Caco-2 (cell line): ENCODE measurements at places on chromosomes 16 and 17.
A peak's percentile ranks its signal among the peaks of the same experiment; 100 is the strongest.

DNA sequence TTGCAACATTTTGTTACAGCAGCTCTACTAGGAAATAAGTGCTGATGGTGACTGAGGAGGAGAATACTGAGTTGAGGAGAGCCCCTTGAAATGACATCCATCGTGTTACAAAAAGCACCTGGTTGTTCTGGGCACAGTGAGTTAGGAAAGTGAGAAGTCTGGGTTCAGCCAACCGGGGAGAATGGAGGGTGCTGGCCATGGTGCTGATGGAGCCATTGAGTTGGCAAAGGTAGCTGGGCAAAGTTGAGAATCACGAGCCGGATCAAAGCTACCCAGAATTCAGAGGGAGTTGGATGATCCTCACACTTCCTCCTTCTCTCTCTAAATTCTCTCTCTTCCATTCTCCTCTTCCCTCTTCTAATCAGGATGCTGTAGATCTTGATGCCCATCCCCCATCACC lies 35.0 kb upstream of the ASIC2 start:
- no peaks in the 10 kb centered on the region for H3K4me1 ChIP-seq
- no peak overlapping the region for H3K27ac ChIP-seq
- H3K4me3 ChIP-seq = no peak overlapping the region

- no peaks in the 10 kb centered on the region for H3K36me3 ChIP-seq
- no peaks in the 10 kb centered on the region for H3K27me3 ChIP-seq
- H3K4me1 ChIP-seq = no peaks in the 10 kb centered on the region
- H3K27ac ChIP-seq = no peak overlapping the region
These were observed 190.7 kb downstream of the KATNIP start for GRCh38 chr16:27740496-27741201.

- no peak overlapping the region for H3K27ac ChIP-seq
- no peaks in the 10 kb centered on the region; the same call in 1 of the 2 replicates for H3K4me1 ChIP-seq
- no peaks in the 10 kb centered on the region for H3K27me3 ChIP-seq
- no peak for DNase-seq
- no peaks in the 10 kb centered on the region for H3K36me3 ChIP-seq
- H3K4me3 ChIP-seq = no peak overlapping the region
These were observed 78.8 kb downstream of the ZFHX3 start for GRCh38 chr16:72969146-72969545.

DNA sequence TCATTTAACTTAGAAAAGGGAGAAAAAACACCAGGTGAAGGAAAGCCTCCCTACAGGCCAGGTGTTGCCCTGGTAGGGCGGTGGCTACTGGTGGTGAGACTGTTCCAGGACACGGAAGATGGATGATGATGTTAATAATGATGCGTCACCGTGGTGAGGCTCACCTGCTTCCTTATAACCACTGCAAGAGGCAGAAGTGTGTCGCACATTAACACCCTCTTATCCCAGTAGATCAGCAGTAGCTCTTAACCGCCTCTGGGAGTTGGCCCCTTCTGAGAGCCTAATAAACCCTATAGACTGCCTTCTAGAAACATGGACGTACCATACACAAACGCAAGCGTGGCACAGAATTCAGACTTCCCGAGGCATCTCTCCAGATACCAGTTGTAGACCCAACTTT lies 7.8 kb downstream of the BFAR start:
- no peaks in the 10 kb centered on the region for H3K27me3 ChIP-seq
- H3K4me1 ChIP-seq = peaks cover 15% of the 10 kb centered on the region
- H3K27ac ChIP-seq = no peak overlapping the region
- H3K36me3 ChIP-seq = no peaks in the 10 kb centered on the region; the same call in 1 of the 2 replicates

GRCh38 chr17:82301916-82302567 lies 15.4 kb downstream of the CD7 start:
- no peak overlapping the region for H3K4me3 ChIP-seq
- no peak for DNase-seq
- no peaks in the 10 kb centered on the region for H3K36me3 ChIP-seq
- no peaks in the 10 kb centered on the region for H3K27me3 ChIP-seq
- peaks cover 28% of the 10 kb centered on the region for H3K4me1 ChIP-seq
- no peak overlapping the region for H3K27ac ChIP-seq

DNA sequence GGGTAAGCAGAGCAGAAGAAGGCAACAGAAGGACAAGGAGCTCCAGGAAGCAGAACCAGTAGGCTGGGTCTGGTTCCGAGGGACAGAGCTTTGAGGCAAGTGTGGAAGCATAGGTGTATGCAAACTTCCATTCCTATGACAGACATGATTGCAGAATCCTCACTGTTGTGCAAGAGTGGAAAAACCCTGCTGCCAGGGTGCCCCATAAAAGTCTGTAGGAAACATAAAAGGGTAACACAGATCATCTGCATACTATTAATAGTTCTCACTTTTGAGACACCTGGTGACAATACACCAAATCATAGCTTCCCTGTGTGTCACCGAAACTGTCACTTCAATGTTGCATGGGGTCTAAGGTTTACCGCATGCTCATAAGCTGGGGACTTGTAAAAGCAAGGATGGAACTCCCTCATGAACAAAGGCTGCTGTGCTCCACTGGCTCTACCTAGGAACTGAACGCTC lies 39.7 kb downstream of the ARHGAP17 start:
- no peak overlapping the region for H3K4me3 ChIP-seq
- H3K4me1 ChIP-seq = peaks cover 33% of the 10 kb centered on the region
- H3K27ac ChIP-seq = peak overlapping the region; percentile 60
- H3K27me3 ChIP-seq = no peaks in the 10 kb centered on the region

DNA sequence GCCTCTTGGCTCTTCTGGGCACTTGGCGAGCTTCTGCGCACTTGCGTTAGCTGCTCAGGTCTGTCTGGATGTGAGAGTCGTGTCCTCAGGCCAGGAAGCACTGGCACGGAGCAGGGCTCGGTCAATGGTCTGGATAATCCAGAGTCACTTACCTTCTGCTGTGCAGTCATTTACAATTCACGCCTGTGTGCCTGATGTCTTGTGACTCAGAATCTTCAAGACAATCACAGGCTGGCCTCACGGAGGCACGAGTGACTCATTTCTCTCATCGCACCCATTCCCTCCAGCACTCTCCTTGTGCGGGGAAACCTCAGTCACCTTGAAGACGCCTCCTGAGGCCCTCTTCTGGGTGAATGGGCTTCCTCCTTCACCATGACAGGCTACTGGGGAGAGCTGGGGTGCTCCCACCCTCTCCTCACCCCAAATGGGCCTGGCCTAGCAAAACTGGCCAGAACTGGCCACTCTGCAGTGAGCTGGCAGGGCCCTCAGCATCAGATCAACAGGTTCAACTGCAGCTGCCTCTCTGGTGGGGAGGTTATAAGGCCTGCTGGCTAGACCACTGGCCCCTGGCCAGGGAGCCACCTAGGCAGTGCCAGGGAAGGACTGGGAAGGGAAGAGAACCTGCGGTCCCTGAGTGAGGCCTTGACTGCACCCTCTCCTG lies 1.9 kb upstream of the CAPN15 start:
- H3K27ac ChIP-seq = no peak overlapping the region
- H3K36me3 ChIP-seq = 0 out of 2 replicates have a peak, but pooled peaks cover 1% of the 10 kb centered on the region
- H3K4me1 ChIP-seq = peaks cover 9% of the 10 kb centered on the region

- H3K36me3 ChIP-seq = no peaks in the 10 kb centered on the region
- peaks cover 21% of the 10 kb centered on the region for H3K4me1 ChIP-seq
- peak overlapping the region; percentile 90 for H3K4me3 ChIP-seq
- peak; percentile 48 for DNase-seq
- no peaks in the 10 kb centered on the region for H3K27me3 ChIP-seq
These were observed 684 bp downstream of the YPEL2 start for GRCh38 chr17:59331929-59332748.

- peak overlapping the region; percentile 98 for H3K27ac ChIP-seq
- H3K36me3 ChIP-seq = no peaks in the 10 kb centered on the region; the same call in 1 of the 2 replicates
- DNase-seq = peak; percentile 68
- peak overlapping the region; percentile 98 for H3K4me3 ChIP-seq
- no peaks in the 10 kb centered on the region for H3K27me3 ChIP-seq
These were observed 615 bp upstream of the SREBF1 start for GRCh38 chr17:17837380-17837821.

DNA sequence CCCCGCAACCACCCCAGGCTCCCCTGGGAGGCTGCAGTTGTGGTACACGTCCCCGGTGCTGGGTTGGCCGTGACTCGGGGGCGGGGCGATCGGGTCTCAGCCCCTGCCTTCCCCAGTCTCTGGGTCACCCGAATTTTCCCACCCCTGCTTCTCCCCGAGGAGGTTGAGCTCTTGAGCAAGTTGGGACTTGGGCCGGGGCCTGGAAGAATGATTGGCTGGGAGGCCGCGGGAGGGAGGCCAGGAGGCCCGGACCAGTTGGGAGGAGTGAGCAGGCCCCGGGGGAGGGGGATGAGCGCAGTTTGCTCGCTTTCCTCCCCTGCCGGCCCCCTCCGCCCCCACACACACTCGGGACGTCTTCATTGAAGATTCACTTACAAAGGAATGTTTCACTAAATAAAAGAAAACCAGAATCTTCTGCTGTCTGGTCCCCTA lies 4.5 kb upstream of the HEXIM1 start:
- no peak for DNase-seq
- H3K4me3 ChIP-seq = no peak overlapping the region
- peaks cover 11% of the 10 kb centered on the region for H3K4me1 ChIP-seq
- H3K27me3 ChIP-seq = no peaks in the 10 kb centered on the region
- no peaks in the 10 kb centered on the region for H3K36me3 ChIP-seq
- no peak overlapping the region for H3K27ac ChIP-seq

- H3K4me1 ChIP-seq = peaks cover 7% of the 10 kb centered on the region
- no peaks in the 10 kb centered on the region for H3K36me3 ChIP-seq
These were observed 9.8 kb downstream of the ASPA start for GRCh38 chr17:3485481-3486068.

DNA sequence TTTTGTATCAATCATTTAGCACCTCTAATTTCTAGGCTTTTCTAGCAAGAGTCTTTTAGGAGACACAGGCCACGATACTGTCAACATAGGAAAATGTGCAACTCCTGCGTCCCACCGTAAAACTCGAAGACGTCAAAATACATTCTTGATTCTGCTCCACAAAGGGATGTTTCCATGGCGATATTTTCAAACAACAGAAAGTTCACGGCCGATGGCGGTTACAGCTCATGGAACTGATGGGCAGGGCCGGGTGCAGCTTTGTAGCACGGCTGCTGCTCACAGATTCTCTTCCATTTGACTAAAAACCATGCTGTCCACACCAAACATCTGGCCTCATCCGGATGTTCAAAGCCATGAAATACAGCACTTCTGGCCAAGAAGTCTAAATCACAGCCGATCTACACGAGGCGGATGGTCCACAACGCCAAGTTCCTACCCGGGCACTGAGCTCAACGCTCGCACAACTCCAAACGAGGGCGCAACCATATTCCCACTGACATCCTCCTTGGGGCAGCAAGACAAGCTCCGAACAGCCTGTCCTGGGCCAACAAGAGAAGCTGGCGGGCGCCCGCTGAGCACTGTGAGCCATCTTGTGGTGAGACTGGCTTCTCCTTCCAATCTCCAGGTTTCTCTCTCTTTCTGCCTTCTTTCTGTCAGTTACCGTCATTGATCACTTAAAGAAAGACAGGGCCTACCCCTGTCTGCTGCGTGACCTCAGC lies 79.8 kb downstream of the ZNF778 start:
- H3K4me3 ChIP-seq = no peak overlapping the region
- H3K27me3 ChIP-seq = no peaks in the 10 kb centered on the region
- H3K27ac ChIP-seq = peak overlapping the region; percentile 45
- H3K36me3 ChIP-seq = 0 out of 2 replicates have a peak, but pooled peaks cover 2% of the 10 kb centered on the region

GRCh38 chr17:50850640-50851039 lies 15.3 kb downstream of the WFIKKN2 start:
- H3K36me3 ChIP-seq = no peaks in the 10 kb centered on the region
- no peak overlapping the region for H3K27ac ChIP-seq
- peaks cover 21% of the 10 kb centered on the region for H3K4me1 ChIP-seq
- peak; percentile 35 for DNase-seq
- H3K4me3 ChIP-seq = no peak overlapping the region

DNA sequence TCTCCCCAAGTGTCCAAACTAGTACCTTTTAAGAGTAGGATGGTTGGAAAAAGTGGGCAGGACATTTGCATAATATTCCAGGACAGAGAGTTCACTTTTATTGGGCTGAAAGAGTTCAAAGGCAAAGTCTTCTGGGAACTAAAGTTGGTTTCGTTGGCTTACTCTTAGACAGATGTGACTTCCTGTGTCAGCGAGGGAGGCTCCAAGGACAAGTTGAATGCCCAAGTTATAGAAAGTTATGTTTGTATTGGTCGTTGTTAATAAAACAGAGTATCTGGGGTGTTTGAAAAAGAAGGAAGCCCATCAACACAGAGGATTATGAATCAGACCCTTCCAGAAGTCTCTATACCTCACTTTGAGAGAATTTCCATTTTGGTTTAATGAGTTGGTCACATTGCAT lies 117.3 kb upstream of the TBX2 start:
- H3K27ac ChIP-seq = no peak overlapping the region
- H3K27me3 ChIP-seq = no peaks in the 10 kb centered on the region
- no peak for DNase-seq
- no peaks in the 10 kb centered on the region for H3K36me3 ChIP-seq

- peak; percentile 92 for DNase-seq
- H3K4me3 ChIP-seq = peak overlapping the region; percentile 57
- H3K27me3 ChIP-seq = peaks cover 30% of the 10 kb centered on the region
- H3K27ac ChIP-seq = peak overlapping the region; percentile 33
These were observed 488 bp downstream of the HOXB9 start for GRCh38 chr17:48625495-48626244.

DNA sequence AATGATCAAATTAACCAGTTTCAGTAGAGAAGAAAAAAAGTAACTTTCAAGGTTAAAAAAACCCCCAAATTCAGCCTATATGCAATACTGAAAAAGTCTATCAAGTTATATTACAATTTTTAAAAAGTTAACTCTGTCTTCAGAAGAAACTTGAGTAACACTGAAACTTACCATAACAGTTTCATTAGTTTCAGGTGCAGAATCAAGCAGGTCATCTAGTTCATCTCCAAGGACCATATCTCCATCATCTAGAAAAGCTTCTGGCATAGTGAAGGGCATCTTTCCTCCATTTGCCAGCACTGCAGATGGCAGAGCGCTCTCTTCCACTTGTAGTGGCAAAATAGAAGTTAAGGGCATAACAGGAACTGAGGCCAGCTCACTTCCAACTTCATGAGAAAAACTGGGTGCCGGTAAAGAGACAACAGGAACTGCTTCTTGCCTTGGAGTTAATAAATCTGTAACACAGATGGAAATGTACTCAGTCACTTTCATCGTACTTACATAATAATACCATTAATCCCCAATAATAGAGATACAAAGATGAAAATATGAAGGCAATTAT lies 22.9 kb downstream of the ZC3H7A start:
- no peak overlapping the region for H3K4me3 ChIP-seq
- H3K27me3 ChIP-seq = no peaks in the 10 kb centered on the region
- H3K4me1 ChIP-seq = no peaks in the 10 kb centered on the region

GRCh38 chr17:79983456-79983855 lies 52.2 kb downstream of the TBC1D16 start:
- no peak overlapping the region for H3K4me3 ChIP-seq
- peaks cover 19% of the 10 kb centered on the region for H3K4me1 ChIP-seq
- H3K27ac ChIP-seq = no peak overlapping the region

- H3K27ac ChIP-seq = no peak overlapping the region
- H3K4me3 ChIP-seq = peak overlapping the region; percentile 74
- H3K36me3 ChIP-seq = no peaks in the 10 kb centered on the region
- H3K27me3 ChIP-seq = no peaks in the 10 kb centered on the region
- H3K4me1 ChIP-seq = peaks cover 5% of the 10 kb centered on the region; the same call in 1 of the 2 replicates
These were observed 656 bp upstream of the PRR29 start for GRCh38 chr17:63997341-63998048.
